Coronary artery (tissue), 2 donors: ENCODE measurements at places on chromosomes 2 and 18.

GRCh38 chr2:42861321-42861720 is 68.9 kb upstream of the HAAO start:
- no peak for DNase-seq

- no peak for DNase-seq
These were observed 1339.4 kb upstream of the CHAC2 start for GRCh38 chr2:52428224-52428623.

- DNase-seq = no peak
These were observed 2.8 kb downstream of the CNDP2 start for GRCh38 chr18:74498712-74499627.

DNA sequence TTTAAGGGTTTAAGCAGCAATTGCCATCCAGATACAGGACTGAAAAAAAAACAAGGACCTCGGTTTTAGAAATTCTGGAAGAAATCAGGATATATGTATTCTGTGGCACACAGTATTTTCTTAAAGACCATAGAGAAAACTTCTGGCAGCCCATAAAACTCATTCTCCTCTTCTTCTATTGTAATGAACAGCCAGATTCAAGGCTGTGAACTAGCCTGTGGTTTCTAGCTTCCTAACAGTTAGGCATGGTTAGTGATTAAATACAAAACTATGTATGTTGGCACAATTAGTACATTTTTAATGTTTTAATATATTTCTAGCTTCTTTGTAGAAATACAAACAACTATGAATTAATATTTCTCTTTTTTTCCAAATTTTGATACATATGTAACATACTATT is 555.7 kb downstream of the DSC3 start:
- no peak for DNase-seq

- no peak for DNase-seq
These were observed 9.4 kb downstream of the FBLN7 start for GRCh38 chr2:112147382-112148168.

DNA sequence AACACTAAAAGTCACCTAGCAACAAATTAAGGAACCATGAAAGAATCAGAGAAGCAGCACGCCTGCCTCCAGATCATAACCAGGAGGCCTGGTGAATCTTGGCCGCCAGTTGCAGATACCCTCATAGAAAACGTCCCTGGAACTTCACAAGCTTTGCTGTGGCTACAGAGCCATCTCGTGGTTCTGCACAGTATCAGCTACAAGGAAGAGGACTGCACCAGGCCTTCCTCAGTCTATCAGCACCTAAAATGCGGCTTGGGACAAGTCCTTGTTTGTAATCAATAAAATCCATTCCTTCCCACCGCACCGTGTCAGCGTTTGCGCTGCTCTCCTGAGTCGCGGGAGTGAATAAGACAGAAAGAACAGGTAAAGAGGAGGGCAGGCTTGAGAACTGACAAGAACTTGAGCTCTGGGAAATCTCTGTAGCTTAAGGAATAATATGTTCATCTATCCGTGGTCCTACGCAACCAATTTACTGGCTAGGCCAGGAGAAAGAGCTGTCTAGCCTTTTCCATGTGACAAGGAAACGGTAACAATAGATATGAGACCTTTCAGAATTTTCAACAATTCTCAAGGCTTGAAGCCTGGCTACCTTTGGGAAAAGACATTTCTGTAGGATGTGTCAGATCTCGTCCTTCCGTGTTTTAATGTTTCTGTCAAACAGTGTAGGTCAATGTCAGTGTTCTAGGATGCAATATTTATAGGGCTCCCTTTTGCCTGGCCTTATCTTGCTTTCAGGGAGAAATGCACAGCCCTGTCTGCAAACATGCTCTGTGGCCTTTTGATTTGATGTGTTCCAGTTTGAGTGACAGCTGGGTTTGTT is 128.5 kb upstream of the RAB12 start:
- no peak for DNase-seq

DNA sequence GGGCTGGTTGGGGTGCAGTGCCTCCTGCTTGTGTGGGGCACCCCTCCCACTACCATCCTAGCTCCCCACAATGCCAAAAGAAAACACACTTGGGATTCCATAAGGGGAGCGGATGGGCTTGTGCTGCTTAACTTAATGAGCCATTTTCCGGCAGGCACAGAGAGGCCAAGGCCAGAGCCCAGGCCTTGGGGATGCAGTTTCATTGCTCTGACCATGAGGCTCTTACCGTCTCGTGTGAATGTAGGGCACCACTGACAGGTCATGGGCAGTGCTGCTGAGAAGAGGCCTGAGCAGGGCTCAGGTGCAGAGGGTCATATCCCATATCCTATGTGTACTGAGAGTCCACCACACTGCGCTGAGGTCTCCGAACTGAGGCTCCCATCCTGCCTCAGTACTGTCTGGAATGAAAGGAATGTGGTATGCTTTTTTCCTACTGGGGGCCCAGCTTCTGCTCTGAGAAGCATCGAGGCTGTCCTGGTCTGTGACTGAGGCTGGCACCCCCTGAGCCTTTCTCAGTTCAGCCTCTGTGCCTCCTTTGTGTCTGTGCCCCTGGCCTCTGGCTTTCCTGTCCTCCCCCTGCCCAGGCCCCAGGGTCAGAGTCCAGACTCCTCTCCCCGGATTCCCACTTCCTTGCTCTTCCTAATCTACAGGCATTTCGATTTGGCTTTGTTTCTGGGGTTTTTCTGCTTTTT is 45.2 kb upstream of the MAPRE3 start:
- no peak for DNase-seq

DNA sequence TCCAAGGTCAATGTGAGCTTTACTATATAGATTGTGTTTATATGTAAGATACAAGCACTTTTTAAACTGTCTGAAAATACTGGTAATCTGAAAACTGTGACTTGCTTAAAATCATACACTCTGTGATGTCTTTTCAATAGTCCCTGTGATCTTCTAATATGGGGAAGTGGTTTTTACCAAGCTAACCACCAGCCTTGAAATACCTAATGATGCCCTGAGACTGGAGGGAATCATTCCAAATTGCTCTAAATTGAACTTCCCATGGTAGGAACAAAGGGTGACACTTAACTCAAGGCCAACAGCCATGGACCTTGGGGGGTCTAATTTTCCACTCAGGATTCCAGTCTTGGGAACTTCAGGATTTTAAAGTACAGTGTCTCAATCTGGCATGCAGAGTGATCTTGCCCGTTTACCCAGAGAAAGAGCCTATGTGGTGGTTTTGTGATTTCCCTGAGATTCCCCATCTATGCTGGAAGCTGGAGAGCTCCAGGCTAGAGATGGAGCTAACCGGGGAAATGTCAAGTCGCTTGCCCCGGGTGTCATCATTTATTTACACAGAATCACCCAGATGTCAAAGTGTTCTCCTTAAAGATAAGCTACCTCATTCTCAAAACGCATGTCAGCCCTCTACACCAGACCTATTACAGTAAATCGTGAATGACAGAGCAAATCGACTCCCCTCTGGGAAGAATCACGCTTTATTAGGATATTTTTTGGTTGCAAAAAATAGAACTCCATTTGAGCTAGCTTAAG is 198.5 kb downstream of the SP3 start:
- DNase-seq = no peak

DNA sequence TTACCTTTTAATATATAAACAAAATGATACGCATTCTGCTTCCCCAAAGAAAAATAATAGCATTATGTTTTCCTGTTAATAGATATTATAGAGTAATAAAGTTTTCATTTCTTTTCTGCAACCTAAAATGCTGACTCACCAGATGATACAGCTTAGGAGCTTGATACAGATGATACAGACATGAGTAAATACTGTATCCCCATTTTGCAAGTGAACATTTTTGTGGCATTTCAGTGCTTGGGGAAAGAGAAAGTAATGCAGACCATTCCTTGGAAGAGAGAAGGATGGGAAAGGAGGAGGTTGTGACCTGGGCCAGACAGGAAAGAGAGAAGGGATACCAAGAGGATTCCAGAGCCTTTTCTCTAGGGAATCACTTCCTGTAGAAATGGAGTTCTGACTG is 97.5 kb upstream of the FSHR start:
- no peak for DNase-seq

DNA sequence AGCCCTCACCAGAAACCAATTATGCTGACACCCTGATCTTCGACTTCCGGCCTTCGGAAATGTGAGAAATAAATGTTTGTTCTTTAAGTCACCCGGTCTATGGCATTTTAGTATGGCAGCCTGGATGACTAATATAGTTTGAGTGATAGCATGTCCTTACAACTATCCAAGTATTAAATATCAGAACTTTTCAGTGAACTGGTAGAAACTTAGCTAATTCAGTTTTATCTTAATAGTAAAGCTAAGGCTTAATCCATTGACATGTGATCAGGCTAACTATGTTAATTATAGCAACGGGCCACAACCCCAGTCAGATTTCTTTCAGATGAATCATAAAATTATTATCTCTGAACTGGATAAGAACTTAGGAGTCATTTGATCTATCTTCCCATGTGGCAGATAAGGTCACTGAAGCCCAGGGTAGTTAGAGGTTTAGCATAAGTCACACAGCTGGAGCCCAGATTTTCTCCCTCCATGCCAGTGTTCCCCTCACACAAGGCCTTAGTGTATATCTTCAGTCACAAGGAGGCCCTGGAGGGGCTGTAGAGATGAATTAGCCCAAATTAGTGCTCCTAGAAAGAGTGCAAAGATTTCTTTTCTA is 40.7 kb upstream of the UPP2 start:
- no peak for DNase-seq

DNA sequence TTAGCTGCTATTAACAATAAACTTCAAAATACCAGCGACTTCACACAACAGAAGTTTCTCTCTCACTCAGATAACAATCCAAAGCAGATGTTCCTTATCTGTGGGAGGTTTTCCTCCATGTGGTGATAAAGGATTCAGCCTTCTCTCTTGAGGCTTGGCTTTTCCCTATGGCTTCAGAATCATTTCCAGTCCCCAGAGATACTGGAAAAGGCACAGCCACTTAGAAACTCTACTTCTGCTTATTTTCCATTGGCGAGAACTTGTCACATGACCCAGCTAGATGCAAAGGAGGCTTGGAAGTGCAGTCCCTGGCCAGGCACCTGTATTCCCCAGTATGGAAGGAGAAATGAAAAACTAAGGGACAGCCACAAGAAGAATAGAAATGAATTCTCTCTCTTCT is 344.8 kb downstream of the MTX2 start:
- DNase-seq = no peak

DNA sequence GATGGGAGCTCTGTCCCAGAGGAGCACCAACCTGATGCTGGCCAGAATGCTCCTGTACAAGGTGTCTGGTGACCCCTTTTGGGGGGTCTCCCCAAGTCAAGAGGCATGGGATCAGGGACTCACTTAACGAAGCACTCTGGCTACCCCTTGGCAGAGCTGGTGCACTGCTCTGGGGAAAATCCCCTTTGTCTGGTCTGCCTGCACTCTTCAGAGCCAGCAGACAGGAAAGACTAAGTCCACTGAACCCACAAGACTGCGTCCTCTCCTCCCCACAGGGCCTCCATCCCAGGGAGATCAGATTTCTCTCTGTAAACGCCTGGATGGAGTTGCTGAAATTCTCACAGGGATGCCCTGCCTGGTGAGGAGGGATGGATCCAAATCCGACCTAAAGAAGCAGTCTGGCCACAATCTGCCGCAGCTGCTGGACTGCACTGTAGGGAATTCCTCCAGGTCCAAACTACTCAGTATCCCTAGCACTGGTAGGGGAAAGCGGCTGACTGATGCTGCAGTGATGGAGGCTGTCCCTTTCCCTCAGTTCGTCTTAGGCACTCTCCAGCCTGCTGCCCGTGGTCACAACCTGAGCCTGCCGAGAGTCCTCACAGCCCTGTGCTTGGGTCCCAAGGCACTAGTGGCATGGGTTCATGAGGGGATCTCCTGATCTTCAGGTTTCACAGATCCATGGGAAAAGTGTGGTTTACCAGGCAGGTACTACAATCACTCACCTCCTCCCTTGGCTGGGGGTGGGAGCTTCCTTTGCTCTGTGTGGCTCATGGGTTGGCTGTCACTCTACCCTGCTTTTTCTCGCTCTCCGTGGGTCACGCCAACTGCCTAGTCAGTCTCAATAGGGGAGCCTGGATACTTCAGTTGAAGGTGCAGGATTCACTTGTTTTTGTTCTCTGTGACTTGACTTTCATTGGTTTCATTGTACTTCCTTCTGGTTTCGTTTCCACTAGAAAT is 98.6 kb downstream of the SLC4A10 start:
- DNase-seq = no peak

- DNase-seq = no peak
These were observed 26.3 kb downstream of the IRS1 start for GRCh38 chr2:226773291-226773690.

DNA sequence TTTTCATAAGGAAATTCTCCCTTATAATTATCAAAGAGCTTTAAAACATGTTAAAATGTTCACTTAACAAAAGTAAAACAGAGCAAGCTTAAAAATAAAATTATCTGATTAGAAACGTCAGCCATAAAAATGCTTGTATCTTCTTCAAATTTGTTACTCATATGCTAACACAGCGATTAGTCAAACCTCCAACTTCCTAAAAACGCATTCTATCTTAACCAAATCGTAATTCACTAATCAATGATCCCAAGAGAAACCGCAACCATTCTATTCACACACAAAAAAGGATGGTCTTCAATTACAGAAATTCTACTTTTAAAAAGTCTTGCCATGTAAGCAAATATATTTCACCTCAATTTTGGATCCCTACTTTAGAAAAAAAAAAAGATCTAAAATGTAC is 1.9 kb downstream of the STK17B start:
- no peak for DNase-seq

DNA sequence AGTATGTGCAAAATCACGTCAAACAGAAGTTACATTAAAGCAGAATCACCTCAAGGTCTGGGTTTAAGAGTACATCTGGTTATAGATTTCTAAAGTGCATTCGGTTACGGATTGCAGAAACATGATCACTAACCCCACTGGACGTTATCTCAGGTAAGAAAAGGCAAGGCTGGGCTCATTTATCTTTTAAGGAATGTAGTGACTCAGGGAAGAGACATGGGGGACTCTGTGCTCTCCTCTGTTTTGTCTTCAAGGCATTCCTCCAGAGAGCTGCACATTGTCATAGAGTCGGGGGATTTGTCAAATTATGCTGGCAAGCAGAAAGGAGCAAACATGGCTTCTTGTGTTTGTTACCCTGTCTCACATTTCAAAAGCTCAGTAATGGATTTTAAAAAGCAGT is 14.3 kb downstream of the WDSUB1 start:
- DNase-seq = no peak

DNA sequence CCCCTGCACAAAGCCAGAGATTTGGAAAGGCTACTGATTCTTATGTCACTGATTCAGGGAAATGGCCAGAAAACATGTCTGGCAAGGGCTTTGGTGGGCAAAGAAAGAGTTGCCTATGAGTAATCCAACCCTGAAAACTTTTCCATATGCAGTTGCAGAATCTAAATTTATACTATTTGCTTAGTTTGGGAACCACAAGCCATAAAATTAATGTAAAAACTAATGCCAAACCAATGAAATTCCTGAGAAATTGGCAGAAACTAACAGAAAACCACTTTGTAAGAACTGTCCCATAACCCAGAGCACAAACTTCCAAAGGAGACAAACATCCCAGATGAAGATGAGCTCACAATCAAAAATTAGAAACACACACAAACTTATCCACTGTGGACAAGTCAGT is 48.8 kb downstream of the TCF4 start:
- DNase-seq = no peak

DNA sequence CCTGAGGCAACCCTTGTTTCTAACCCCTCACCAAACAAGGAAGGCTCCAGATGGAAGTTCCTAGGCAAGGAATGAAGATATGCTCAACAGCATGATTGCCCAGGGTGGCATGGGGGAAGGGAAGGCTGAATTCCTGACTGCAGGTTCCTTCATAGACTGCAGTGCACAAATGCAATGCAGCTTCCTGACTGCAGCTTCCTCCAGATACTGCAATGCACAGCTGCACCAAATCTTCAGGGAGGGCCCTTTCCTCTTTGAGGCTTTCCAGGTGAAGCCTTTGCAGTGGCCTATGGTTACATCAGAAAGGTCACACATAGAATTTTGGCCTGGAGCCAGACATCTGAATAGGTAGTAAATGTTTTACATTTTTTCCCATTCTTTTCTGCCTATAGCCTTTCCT is 58.8 kb upstream of the DYNAP start:
- no peak for DNase-seq
